ENCODE measurements at places on chromosomes 7 and 10.

GRCh38 chr7:155058896-155059295, 11.2 kb upstream of the HTR5A start:
- DNase-seq, result no peak

DNA sequence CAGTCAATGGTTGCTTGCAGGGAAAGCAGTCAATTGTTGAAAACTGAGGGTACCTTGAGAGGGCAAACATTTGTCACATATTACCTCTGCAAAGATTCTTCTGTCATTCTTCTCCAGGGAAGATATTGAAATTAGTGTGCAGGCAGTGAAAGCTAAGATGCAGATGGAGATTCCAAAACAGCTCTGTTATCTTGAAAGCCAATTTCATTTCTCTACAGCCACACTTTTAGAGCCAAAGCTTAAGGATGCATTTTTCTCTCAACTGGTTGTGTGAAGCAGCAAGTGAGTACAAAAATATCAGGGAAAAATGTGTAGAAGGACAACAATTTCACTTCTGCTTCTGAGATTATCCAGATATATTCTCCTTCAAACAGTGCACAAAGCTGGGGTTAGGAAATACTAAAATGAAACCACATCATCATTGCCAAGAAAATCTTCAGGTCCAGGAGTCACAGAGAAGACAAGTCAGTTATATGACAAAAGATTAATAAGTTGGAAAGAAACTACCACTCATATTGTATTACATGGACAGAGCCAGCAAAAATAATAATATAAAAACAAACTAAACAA, 16.3 kb downstream of the SGMS1 start:
- DNase-seq, result no peak

GRCh38 chr10:24951201-24952142, 934 bp downstream of the PRTFDC1 start:
- DNase-seq, result peak; percentile 53

DNA sequence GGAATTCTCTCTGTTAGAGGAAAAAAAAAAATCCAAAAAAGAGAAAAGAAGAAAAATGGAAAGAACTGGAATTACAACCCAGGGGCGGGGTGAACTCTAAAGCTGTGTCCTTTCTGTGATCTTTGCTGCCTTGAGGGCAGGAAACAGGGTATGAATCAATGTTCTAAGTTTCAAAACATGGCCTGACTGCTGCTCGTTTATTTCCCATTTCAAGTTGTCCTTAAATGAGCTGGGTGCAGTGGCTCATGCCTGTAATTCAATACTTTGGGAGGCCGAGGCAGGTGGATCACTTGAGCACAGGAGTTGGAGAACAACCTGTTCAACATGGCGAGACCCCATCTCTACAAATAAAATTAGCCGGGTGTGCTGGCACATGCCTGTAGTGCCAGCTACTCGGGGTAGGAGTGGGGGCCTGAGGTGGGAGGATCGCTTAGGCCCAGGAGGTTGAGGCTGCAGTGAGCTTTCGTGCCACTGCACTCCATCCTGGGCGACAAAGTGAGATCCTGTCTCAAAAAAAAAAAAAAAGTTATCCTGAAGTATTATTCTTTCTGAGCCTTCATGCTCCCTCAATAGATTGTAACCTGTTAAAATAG, 24.7 kb upstream of the TFAM start:
- no peak for DNase-seq

DNA sequence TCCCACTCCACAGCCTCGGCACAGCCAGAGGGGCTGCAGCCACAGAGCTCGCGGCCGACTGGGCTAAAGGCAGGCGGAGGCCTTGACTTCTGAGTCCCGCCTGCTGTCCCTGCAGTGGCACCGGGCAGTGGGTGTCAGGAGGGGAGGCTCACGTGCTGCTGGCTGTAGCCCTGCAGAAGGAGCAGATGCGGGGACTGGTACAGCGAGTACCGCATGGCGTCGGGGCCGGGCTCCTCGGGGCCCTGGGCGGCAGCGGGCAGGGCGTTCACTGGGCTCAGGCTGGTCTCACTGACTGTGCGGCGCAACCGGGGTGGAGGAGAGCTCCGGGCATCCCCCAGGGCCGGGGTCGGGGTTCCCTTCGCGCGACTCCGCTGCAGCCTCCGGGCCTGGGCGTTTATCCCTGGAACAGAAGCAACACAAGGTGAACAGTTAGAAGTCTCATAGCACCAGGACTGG, 25.6 kb downstream of the PAPOLB start:
- no peak for DNase-seq

GRCh38 chr7:148941598-148942275, 57.6 kb upstream of the EZH2 start:
- peak; percentile 91 for DNase-seq

- no peak for DNase-seq
These were observed 6.0 kb upstream of the ZDHHC4 start for GRCh38 chr7:6571160-6571779.

- no peak for DNase-seq
These were observed 67.1 kb downstream of the TMEM130 start for GRCh38 chr7:98802781-98803110.

GRCh38 chr10:103038570-103038969, 120.5 kb downstream of the CNNM2 start:
- no peak for DNase-seq

DNA sequence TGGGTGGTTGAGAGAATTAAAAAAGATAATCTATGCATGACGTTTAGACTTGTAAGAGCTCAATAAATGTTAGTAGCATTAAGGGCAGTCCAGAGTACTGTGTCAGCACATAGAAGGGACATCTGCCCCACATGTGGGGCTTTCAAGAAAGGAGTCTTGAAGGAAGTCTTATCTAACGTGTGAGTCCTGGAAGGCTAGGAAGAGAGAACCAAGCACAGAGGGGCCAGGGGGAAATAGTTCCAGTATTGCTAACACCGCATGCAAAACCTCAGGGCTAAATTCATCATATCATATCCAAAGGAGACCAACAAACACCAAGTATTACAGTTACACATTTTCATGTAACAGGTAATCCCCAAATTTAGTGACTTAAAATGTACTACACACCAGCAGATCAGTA, 122.7 kb downstream of the AOAH start:
- DNase-seq, result no peak

DNA sequence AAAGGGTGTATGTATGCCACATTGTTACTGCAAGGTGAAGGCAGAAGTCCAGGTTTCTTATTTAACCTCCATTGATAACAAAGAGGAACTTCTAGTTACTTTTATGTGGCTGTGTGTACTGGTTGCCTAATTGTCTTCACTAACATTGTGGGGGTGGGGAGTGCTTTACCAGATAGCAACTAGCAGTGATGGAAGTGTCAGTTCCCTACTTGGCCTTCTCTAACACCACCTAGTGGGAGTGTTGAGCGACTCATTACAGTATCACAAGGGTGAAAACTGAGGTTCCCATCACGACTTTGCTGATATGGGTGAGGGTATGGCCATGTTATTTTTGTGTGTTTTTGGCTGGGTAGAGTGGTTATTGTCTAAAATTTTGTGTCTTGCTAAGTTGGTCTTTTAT, 274.4 kb downstream of the THSD7A start:
- peak; percentile 31 for DNase-seq

DNA sequence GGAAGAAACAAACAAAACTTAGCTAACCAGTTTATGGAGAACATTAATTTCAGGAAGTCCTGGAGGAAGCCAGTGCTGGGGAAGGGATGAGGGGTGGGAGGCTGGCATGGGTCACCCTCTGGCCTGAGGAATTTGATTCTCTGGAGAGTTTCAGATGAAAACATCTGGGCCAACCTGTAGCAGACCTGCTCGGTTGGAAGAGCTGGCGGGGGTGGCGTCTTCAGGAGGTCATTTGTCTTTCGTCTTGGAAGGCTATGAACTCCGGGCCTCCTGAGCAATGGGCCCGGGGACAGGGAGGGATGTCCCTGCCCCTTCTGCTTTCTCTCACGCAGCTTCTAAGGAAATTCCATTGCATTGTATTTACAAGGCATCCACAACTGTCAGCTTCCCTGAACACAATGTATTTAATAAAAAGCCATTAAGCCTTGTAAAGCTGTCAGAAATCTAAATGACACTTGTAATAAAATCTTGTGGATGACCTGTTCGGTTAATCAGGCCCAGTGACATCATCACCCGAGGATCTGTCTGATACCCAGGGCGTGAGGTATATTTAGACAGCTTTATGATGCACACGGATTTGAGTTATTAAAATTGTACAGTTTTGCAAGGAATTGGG, 250.5 kb downstream of the RAB11FIP2 start:
- no peak for DNase-seq

DNA sequence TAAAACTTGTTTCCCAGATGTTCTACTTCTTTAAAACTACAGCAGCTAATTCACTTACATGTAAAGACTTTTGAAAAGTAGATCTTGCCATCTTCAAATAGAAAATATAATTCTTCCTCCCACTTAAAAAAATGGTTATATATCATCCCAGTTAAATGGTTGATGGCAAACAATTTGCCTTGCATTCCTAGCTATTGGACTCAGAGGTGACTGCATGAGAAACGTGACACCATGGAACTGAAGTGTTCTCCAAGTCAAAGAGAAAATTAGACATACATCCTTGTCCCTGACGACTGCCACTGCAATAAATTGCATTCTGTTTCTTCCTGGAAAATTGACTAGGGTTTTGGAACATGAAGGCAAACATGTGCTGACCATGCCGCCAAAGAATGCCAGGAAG, 95.0 kb upstream of the POM121L12 start:
- DNase-seq, result no peak

GRCh38 chr7:131372554-131372953, 44.9 kb downstream of the MKLN1 start:
- DNase-seq, result no peak

- DNase-seq, result peak; percentile 83
These were observed 242.1 kb upstream of the C7orf33 start for GRCh38 chr7:148348466-148348865.

- DNase-seq, result no peak
These were observed 125.9 kb upstream of the NOBOX start for GRCh38 chr7:144529269-144529926.

GRCh38 chr10:19970717-19971116, 154.5 kb downstream of the PLXDC2 start:
- no peak for DNase-seq

Data from SK-N-DZ (cell line).